ENCODE measurements at places on chromosomes 3 and 15.

DNA sequence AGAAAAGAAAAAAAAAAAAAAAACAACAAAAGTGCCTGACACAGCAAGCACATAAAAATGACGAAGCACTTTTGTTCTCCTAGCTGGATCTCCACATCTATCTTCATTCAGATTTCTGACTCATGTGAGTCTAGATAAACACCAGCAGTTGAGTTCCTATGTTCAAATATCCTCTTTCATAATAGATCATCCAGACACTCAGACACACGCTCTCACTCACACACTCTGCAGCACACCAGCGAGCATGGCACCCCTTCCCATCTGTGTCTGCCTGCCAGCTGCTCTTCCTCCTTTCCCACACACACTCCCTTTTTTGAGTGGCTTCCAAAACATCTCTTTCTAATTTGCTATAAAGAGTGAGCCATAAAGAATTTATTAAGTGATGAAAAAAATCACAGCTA lies 19.8 kb upstream of the CELF6 start:
- DNase-seq: peak; percentile 61

DNA sequence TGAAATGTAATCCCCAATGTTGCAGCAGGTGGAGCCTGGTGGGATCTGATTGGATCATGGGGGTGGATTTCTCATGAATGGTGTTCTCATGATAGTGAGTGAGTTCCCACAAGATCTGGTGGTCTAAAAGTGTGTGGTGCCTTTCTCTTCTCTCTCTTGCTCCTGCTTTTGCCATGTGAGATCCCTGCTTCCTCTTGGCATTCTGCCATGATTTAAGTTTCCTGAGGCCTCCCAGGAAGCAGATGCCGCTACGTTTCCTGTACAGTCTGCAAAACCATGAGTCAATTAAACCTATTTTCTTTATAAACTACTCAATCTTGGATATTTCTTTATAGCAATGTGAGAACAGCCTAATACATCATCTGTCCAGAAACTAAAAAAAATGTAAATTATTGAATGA lies 298.3 kb downstream of the MEX3B start:
- peak; percentile 20 for DNase-seq

DNA sequence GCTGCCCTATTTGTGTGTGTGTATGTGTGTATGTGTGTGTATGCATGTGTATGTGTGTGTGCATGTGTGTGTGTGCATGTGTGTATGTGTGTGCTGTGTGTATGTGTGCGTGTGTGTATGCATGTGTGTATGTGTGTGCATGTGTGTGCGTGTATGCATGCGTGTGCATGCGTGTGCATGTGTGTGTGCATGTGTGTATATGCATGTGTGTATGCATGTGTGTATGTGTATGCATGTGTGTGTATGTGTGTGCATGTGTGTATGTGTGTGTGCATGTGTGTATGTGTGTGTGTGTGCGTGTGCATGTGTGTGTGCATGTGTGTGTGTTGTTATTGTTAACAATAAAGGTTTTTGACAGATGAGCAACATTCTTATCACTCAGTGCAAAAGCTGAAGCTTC lies 110.8 kb upstream of the HES1 start:
- no peak for DNase-seq

DNA sequence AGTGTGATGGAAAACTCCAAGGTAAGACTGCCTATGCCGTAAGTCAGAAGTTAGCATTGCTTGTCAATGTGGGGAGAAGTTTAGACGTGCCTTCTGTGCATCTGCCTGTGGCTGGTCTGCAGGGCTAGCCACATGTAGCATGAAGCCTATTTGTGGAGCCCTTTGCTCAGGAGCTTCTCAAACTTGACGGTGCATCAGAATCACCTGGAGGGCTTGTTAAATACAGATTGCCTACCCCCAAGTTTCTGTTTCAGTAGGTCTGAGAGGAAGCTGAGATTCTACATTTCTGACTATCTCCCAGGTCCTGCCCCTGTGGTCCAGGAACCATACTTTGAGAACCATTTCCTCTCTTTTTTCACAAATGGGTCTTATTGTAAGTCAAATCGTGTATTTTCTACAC lies 292.1 kb upstream of the TPM1 start:
- no peak for DNase-seq

DNA sequence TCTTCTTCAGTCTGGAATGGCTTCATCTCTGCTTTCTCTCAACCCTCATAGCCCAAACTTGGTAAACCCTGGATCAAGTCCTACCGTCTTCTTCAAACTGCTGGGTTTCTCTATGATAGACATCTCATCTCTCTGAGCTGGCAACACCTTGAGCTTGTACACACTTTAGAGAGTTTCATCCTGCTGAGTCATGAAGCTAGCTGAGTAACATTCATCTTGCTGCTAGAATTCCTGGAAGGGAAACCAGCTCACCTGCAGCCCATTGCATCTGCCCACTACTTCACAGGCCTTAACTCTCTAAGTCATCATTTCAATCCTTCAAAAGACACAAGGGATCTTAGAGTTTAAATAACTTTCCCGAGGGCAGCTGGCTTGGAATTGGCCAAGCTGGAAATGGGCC lies 175.5 kb upstream of the RORA start:
- no peak for DNase-seq

GRCh38 chr15:29401644-29402043 lies 132.0 kb upstream of the NSMCE3 start:
- DNase-seq: no peak

- no peak for DNase-seq
Observed at GRCh38 chr3:151259664-151260063, 18.7 kb downstream of the P2RY14 start.

- DNase-seq: no peak
Observed at GRCh38 chr3:50186096-50186495, 5.3 kb upstream of the GNAT1 start.
